ENCODE measurements at places on chromosomes 7 and 10.

GRCh38 chr7:81811956-81812865 lies 42.4 kb upstream of the HGF start:
- DNase-seq: no peak

DNA sequence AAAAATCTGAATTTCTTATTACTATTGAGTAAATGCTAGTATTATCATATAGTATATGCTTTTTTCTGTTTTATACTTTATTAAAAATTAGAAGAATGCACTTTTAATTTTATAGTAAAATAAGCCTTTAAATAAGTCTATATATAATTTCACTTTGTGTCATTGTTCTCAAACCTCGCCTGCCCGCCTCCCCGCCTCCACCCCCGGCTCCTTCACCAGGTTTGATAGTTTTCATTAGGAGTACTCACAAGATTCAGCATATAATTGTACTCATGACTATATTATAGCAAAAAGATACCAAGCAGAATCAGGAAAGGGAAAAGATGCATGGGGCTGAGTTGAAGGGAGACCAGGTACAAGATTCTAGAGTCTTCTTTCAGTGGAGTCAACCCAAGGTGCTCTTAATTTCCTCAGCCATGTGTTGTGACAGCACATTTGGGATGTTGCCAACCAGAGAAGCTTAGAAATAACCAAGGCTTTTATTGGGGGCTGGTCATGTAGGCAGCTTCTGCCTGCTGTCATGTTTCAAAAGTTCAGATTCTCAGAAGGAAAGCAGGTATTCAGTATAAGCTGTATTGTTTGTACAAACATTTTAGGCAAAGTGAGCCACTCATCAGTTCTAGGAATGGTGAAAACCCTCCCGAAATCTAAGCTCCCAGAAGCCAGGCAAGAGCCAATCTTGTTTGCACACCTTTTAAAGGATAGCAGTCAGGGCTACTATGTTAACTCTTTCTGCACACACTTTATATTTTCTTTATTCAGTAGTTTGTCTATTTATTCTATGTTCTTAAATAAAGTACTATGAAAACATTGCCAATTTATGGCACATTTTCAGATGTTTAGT lies 12.3 kb downstream of the NHLRC2 start:
- no peak for DNase-seq

DNA sequence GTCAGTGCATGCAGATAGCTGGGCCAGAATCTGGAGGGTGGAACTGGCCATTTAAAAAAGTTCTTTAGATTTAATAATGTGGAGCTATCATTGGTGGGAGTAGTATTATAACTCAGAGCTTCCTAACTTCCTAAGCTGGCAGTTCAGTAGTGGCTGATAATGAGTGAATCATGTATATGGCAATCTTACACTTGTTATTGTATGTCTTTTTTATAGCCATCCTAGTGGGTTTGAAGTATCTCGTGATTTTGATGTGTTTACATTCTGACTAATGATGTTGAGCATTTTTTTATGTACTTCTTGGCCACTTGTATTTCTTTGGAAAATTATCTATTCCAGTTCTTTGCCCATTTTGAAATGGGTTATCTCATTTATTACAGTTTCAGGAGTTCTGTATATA lies 15.4 kb downstream of the TFAM start:
- DNase-seq: no peak

DNA sequence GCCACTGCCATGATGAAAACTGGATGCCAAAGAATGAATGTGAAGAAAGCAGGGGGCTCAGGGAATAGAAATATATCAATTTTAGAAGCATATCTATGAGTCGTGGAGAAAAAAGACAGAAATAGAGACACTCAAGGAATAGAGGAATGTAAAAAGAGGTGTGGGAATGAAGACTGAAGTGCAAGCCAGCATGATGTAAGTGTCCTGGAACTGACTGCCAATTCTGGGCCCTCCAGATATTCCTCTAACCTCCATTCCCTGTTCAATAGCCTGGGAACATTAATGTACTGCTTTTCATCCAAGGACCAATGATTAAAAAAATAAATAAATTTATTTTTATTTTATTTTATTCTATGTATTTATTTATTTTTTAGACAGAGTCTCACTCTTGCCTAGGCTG lies 40.6 kb downstream of the NEBL start:
- DNase-seq: no peak

DNA sequence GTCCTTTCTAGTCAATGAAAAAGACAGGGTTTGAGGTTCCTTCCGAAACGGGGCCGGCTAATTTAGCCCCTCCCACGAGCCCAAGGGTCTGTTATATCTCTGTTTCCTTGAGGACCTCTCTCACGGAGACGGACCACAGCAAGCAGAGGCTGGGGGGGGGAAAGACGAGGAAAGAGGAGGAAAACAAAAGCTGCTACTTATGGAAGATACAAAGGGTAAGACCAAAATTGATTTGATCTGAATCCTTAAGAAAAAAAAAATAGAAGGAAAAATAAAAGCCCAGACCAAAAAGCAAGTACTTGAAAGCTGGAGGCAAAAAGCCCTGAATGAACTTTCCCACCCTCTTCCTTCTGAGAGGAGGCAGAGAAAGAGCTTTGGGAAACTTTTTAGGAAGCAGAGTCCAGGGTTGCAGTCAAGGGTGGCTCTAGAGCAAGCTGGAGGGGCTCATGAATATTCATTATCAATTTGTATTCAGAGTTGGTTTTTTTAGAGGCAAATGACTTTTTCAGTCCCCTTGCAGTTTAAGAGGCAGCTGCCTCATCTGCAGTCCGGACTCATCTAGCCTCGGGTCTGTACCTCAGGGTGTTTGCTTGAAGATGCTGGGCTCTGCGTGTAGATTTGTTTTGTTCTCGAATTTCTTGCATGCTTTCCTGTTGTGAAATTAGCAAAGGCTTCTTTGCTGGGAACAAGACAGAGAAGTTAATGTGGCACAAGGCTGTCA lies at the start of gene ENTPD1:
Gene ENTPD1 (plus strand): TSS at position 123 of the 721 bp plus-strand sequence. CDS start 77 bp downstream, at position 200.
- DNase-seq: no peak

DNA sequence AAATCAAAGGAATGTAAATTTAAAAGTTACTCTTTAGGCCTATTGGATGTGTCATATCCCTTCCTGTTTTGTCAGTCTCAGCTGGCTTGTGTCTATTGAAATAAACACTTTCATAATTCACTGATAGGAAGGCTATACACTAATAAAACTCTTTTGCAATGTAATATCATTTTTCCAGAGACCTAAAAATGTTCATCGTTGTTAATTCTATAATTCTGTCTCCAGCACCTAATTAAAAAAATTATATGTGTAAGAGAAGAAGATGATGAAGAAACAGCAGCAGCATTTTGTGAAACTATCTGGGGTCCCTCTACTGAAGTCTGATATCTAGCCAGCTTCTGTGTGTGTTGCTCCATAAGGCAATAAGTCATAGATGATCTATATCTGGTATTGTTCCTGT lies 602.7 kb downstream of the ETV1 start:
- DNase-seq: no peak

DNA sequence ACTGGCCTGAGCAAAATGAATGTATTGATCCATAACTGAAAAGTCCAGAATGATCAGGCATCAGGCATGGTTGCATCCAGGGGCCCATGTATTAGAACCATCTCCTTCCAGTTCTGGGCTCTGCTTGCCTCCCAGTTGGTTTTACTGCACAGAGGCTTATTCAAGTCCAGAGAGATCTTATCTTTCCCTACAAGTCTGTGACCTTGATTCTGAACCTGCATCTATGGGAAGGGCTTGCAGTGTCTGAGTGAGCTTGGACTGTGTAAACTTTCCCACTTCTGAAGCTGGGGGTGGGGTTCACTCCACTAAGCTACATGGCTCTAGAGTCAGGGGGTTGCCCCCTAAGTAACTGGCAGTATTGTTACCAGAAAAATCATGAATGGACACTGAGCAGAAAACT lies 136.2 kb downstream of the TCF7L2 start:
- DNase-seq: no peak

DNA sequence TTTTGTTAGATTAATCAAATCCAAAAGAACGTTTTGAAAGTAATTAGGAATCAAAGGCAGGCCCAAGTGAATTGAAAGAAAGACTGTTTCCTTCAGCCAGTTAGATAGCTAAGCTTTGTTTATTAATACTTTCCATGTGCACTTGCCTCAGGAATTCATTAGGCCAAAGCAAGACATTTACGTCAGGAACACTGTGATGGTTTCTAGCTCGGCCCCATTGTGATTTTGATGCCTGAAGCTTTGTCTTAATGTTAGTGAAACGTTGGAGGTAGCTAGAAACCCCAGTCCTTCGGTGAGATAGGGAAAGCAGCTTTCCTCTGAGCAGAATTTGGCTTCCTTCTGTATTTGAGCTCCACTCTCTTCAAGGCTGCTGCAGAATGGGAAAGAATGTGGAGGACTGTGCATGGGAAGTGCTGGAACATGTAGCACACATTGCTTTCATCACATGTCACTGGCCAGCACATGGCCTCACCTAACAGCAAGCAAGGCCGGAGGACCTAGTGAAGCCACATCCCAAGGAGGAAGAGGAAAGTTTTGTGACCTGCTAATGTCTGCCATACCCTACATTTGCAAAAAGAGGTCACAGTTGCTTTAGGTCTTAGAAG lies 64.1 kb downstream of the PCGF5 start:
- DNase-seq: no peak

Data from NCI-H187 (cell line).